Mesothelial cell of epicardium (in vitro differentiated cells): ENCODE measurements at places on chromosomes 4 and X. TPM values are rescaled to one million over a fixed set of nuclear protein-coding genes. Genes with fewer than 3 reads are reported as not detected.

Gene PLP1
- total RNA-seq = 0.11 to 0.58 TPM (median 0.33 TPM) in 3 replicates

Gene C1QTNF7
- 3.9 to 4.4 TPM (median 4.1 TPM) in 3 replicates for total RNA-seq

Gene RASSF6
- total RNA-seq = 1.3 to 1.8 TPM (median 1.5 TPM) in 3 replicates

Gene CENPVL2
- total RNA-seq = 0.31 to 0.68 TPM (median 0.49 TPM) in 3 replicates

Gene TMEM156
- total RNA-seq = not detected in 3 replicates

Gene HS6ST2
- total RNA-seq = 20.2 to 23.1 TPM (median 22.9 TPM) in 3 replicates

Gene SYTL4
- 1.2 TPM in 3 replicates for total RNA-seq

Gene TMEM129
- 36.0 to 37.8 TPM (median 37.3 TPM) in 3 replicates for total RNA-seq

Gene CT47A1
- total RNA-seq = not detected in 3 replicates

Gene HMGB3
- total RNA-seq = 102 to 103 TPM (median 103 TPM) in 3 replicates

DNA sequence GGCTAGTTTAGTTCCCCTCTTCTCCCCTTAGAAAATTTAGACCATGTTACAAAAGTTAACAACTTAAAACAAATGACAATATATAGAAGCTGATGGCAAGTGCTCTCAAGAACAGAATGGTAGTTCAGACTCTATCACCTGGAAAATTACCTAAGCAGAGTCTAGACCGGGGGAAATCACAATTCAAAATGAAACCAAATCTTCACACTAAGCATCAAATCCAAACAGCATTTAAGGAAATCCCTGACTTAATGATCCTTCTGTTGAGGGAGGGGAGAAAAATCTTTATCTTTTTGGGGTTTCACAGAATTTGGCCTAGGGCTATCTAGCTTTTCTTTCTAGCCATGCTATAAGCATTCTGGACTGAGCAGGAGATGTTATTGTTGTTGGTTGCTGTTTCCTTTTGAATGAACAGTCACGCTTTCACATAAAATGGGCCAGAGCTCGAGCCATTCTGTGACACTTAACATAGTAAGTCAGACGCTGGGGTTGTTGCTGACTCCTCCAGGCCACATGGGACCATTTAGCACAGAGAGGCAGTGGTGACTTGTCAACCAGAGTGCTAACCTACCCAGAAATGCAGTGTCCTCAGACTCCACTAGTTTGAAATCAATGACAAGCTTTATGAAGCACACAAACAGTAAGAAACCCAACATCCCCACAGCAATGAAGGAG lies 16.0 kb upstream of the LSM6 start:
- no peak for DNase-seq
- no peaks in the 10 kb centered on the region for H3K36me3 ChIP-seq
- no peak overlapping the region for H3K4me3 ChIP-seq
- H3K27ac ChIP-seq = no peak overlapping the region
- H3K27me3 ChIP-seq = peaks cover under 1% of the 10 kb centered on the region

- H3K27me3 ChIP-seq = no peaks in the 10 kb centered on the region
- no peaks in the 10 kb centered on the region for H3K4me1 ChIP-seq
- no peak for DNase-seq
- H3K27ac ChIP-seq = no peak overlapping the region
Observed at GRCh38 chr4:34973650-34974312, 1270.5 kb downstream of the ARAP2 start.

DNA sequence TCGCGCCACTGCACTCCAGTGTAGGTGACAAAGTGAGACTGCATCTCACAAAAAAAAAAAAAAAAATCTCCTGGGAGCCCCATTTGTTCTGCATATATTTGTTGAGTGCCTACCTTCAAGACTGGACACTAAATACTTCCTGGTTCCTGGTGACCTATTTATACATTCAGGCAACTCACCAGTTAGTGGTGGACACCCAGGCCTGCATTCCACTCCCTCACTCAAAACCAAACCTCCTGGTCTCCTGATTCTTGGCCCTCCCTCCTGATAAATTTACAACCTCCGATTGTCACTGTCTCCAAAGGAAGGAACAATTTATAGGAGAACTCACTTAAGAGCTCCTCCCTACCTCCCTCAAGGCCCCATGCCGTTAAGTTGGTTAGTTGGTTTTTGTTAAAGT lies 3.1 kb downstream of the SYAP1 start:
- H3K4me1 ChIP-seq = peaks cover 29% of the 10 kb centered on the region
- no peak for DNase-seq
- H3K27me3 ChIP-seq = no peaks in the 10 kb centered on the region
- H3K27ac ChIP-seq = peak overlapping the region; percentile 70
- H3K4me3 ChIP-seq = no peak overlapping the region

DNA sequence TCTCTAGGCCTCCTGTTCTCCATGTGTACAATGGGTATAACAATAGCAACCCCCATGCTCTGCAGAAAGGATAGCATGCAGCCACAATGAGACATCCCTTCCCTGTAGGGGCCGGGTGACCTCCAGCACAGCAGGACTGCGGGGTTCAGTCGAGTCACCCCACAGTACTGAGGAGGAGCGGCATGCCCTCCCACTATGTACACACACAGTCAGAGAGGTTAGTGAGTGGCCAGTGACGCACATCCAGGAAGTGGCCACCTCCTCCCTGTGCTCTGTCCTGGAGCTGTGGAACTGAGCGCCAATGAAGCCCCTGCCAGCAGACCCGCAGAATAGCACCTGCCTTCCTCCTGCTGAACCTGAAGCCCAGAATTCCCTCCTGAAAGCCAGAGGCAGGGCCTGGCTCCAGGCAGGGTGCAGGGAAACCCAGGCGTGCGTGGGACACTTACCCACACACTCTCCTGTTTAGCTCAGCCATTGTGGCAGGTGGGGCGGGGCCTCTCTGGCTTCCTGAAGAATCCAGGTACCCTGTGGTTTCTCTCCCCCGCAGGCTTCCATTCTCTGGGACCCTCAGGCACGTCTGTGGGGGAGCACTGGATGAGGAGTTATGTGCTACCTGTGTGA lies 50.0 kb downstream of the WFS1 start:
- H3K36me3 ChIP-seq = no peaks in the 10 kb centered on the region
- no peak overlapping the region for H3K27ac ChIP-seq
- peaks cover 18% of the 10 kb centered on the region for H3K27me3 ChIP-seq
- H3K4me3 ChIP-seq = no peak overlapping the region

GRCh38 chr4:41561244-41561643 lies 23.3 kb downstream of the LIMCH1 start:
- no peaks in the 10 kb centered on the region for H3K27me3 ChIP-seq
- H3K36me3 ChIP-seq = no peaks in the 10 kb centered on the region
- H3K4me3 ChIP-seq = no peak overlapping the region
- peaks cover 14% of the 10 kb centered on the region for H3K4me1 ChIP-seq
- H3K27ac ChIP-seq = no peak overlapping the region

GRCh38 chr4:167021545-167022155 lies 212.6 kb downstream of the SPOCK3 start:
- H3K27me3 ChIP-seq = no peaks in the 10 kb centered on the region
- no peak overlapping the region for H3K4me3 ChIP-seq
- no peak overlapping the region for H3K27ac ChIP-seq
- peak; percentile 38 for DNase-seq
- H3K4me1 ChIP-seq = no peaks in the 10 kb centered on the region

- H3K4me1 ChIP-seq = peaks cover 34% of the 10 kb centered on the region
- DNase-seq = no peak
- H3K27ac ChIP-seq = peak overlapping the region; percentile 90
Observed at GRCh38 chrX:34653811-34654210, 3.3 kb downstream of the TMEM47 start.

DNA sequence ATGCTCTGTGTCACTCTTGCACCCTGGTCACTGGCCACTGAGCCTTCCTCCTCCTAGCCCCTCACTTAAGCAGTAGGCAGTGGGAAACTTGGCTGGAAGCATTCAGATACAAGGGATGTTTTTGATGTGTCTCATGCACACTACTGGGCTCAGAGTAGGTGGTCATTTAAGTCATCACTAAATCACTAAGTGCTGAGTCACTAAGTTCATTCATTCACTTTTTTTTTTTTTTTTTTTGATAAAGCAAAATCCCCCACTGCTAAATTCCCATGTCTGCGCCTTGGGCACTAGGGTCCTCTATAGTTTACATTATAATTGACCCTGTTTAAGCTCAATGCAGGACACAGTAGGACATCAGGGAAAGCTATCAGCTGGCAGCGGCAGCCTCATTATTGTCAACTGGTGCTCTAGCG lies 182.4 kb upstream of the MBNL3 start:
- no peaks in the 10 kb centered on the region for H3K27me3 ChIP-seq
- no peak overlapping the region for H3K4me3 ChIP-seq
- peak overlapping the region; percentile 51 for H3K27ac ChIP-seq
- no peaks in the 10 kb centered on the region for H3K36me3 ChIP-seq
- no peak for DNase-seq
- peaks cover 71% of the 10 kb centered on the region for H3K4me1 ChIP-seq

- H3K36me3 ChIP-seq = no peaks in the 10 kb centered on the region
- H3K27ac ChIP-seq = no peak overlapping the region
- peaks cover 9% of the 10 kb centered on the region for H3K4me1 ChIP-seq
- no peak overlapping the region for H3K4me3 ChIP-seq
- no peak for DNase-seq
- H3K27me3 ChIP-seq = peaks cover 1% of the 10 kb centered on the region
Observed at GRCh38 chrX:25597551-25597950, 540.6 kb upstream of the MAGEB18 start.

GRCh38 chr4:108210989-108211835 lies 42.5 kb upstream of the LEF1 start:
- no peaks in the 10 kb centered on the region for H3K36me3 ChIP-seq
- no peaks in the 10 kb centered on the region for H3K27me3 ChIP-seq
- H3K4me3 ChIP-seq = no peak overlapping the region
- H3K27ac ChIP-seq = no peak overlapping the region

DNA sequence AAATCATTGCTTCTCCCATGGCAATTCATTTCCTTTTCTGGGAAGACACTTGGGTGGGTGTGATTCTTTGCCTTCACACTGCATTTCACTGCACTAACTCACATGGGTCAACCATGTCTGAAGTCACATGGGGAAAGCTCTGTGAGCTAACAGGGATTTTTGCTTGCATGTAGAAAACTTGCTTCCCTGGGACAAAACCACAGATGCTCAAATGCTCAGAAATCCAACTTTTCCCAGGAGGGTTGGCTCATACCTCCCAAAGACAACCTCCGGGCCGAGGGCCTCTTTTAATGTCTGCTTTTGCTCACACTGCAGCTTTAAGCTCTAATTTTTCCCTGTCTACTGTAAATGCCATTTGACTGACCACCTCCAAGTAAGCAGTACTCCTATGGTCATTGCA lies 1695.2 kb downstream of the STIM2 start:
- no peak overlapping the region for H3K4me3 ChIP-seq
- H3K36me3 ChIP-seq = no peaks in the 10 kb centered on the region
- DNase-seq = no peak
- no peaks in the 10 kb centered on the region for H3K27me3 ChIP-seq
- no peaks in the 10 kb centered on the region for H3K4me1 ChIP-seq

DNA sequence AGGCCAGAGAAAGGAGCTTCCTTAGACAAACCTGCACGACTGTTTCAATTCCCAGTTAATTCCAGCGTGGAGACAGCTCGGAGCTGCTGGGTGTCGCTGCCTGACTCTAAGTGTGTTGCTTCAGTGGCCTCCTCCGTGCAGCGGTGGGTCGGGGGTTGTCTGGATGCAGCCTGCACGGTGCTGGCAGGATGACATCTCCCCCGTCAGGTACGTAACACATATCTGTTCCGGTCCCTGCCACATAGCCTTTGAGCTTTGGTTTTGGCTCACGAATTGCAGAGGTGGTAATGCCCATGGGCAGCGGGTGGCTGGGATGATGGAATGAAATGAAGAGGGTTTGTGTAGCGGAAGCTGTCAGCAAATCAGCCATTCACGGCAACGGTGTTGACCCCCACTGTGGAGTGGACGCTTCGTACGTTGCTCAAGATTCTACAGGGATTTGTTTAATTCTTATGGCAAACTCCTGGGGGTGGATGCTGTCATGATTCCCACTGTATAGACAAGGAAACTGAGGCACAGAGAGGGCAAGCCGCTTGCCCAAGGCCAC lies 33.7 kb upstream of the HMX1 start:
- no peak overlapping the region for H3K27ac ChIP-seq
- H3K36me3 ChIP-seq = peaks cover 3% of the 10 kb centered on the region
- peak; percentile 9 for DNase-seq

- no peak overlapping the region for H3K27ac ChIP-seq
- no peaks in the 10 kb centered on the region for H3K4me1 ChIP-seq
- H3K27me3 ChIP-seq = peaks cover 3% of the 10 kb centered on the region
- DNase-seq = no peak
- H3K36me3 ChIP-seq = no peaks in the 10 kb centered on the region
Observed at GRCh38 chrX:7580127-7580526, 262.8 kb upstream of the VCX start.

DNA sequence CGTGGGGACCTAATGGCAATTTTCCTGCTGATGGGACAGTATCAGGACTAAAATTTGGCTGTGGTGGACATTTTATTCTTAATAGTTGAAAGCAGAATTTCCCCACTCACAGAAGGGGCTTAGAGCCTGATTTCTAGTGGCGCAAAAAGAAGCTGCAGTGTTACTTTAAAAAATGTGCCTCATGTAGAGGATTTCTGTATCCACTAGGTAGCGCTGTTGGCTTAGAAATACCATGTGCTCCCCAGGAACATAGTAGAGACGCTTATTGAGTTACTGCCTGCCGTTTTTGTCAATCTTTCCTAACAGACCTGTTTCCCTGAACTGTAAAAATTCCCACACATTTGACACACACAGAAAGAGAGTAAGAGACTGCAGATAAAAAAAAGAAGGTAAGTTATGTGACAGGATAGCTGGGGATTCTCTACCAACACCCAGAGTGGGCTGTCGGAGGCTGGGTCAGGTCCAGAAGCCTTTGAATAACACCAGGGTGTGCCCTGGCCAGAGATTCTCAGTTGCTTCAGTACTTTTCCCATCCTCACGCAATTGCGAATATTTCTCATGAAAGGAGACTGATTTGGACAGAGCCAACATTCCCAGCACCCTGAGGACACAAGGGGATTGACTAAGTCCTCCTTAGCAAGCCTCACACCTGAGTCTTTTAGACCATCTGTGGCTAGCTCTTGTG lies 88.4 kb downstream of the ZXDA start:
- no peaks in the 10 kb centered on the region for H3K4me1 ChIP-seq
- H3K27me3 ChIP-seq = no peaks in the 10 kb centered on the region
- H3K4me3 ChIP-seq = no peak overlapping the region
- no peak overlapping the region for H3K27ac ChIP-seq
- peaks cover 1% of the 10 kb centered on the region for H3K36me3 ChIP-seq

- no peaks in the 10 kb centered on the region for H3K27me3 ChIP-seq
- peak overlapping the region; percentile 22 for H3K27ac ChIP-seq
- peaks cover 15% of the 10 kb centered on the region for H3K4me1 ChIP-seq
- no peaks in the 10 kb centered on the region for H3K36me3 ChIP-seq
- DNase-seq = no peak
- peak overlapping the region; percentile 31 for H3K4me3 ChIP-seq
Observed at GRCh38 chr4:186948361-186949242, 224.9 kb upstream of the FAT1 start.

- peaks cover 19% of the 10 kb centered on the region for H3K4me1 ChIP-seq
- peaks cover 21% of the 10 kb centered on the region for H3K36me3 ChIP-seq
- peak overlapping the region; percentile 78 for H3K27ac ChIP-seq
- H3K27me3 ChIP-seq = no peaks in the 10 kb centered on the region
Observed at GRCh38 chr4:77047037-77047436, 28.8 kb downstream of the CCNI start.

DNA sequence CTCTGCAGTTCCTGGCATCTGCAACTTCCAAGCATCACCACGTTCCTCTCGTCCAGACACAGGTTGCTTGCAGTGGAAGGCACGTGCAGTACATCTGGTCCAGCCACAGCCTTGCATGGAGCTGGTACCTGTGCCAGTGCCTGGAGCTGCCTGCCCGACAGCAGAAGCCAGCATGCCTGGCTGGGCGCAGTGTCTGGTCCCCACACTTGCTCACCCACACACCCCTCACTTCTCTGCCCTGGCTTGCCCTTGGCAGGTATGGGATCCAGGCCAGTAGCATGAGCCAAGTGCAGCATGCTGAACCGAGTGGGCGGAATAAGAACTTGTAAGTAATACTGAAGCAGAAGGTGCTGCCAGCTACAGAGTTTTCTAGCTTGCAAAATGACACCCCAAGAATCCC lies 39.9 kb downstream of the SH3BGRL start:
- no peaks in the 10 kb centered on the region for H3K4me1 ChIP-seq
- peaks cover 11% of the 10 kb centered on the region for H3K36me3 ChIP-seq
- H3K27me3 ChIP-seq = no peaks in the 10 kb centered on the region
- no peak for DNase-seq
